AG08395 (cell line): ENCODE measurements at places on chromosomes 16 and 17.

- no peak for DNase-seq
Measured at GRCh38 chr17:37148156-37148555, 199.4 kb downstream of the AATF start.

- no peak for DNase-seq
Measured at GRCh38 chr17:8632061-8632460, 1.5 kb upstream of the MYH10 start.

DNA sequence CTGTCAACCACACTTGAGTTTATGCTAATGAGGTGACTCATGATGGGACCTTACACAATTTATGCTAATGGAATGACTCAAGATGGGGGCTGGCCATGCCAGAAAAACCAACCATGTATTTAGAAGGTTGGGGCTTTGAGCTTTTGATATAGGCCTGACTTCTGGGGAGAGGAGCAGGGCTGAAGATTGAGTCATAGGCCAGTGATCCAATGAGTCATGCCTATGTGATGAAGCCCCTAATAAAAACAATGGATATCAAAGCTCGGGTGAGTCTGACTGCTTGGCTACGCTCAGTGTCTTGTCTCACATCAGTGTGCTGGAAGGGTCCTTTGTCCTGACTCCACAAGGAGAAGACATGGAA, 7.3 kb downstream of the MFSD6L start:
- peak; percentile 29 for DNase-seq

DNA sequence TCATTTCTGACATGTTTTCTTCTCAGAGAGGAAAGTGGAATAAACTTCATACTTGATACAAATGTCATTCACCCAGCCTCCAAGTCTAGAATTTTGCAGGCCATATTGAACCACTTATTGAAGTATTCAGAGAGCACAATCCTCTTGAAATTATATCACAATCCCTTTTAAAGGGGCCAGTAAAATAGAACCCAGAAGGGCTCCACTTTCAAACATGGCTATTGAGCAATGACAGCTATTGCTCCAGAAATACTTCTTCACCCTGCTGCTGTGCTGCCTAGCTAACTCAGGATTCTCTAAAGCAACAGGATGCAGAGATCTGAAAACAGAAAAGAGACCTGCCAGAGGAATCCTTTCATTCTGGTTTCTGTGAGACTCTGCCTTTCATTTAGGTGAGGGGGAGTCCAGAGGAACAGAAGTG, 275.0 kb upstream of the CDH5 start:
- DNase-seq, result peak; percentile 55

GRCh38 chr16:81843683-81844082, 64.6 kb downstream of the PLCG2 start:
- DNase-seq, result no peak

- DNase-seq, result no peak
Measured at GRCh38 chr17:57650548-57650947, 94.6 kb downstream of the CCDC182 start.

DNA sequence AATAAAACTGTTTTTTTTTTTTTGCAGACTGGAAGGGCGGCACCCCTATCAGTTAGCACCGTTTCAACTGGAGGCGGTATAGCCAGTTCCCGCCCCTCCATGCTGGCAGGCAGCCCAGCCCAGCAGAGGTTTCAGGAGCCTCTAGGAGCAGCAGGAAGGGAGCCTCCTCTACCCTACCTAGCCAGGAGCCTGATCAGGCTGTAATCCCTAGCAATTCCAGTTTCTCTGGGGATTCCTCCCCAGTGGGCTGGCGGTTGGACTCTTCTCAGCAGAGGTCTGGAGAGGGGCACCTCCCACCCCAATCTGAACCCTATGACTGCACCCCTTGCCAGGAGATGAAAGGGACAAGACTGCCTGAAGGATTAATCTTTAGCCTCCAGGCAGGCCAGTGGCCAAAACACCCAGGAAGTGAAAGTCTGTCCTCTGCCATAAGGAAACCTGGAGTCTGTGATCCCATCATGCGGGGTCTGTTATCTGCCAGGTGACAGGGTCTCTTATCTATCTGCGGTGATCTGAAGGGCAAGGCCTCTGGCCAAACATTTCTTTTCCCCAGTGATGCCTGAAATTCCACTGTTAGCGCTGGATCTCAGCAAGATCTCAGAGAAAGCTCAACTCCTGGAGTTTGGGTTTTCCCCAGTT, 4.9 kb upstream of the CDH1 start:
- DNase-seq, result no peak

GRCh38 chr17:81858967-81859905, 1.1 kb downstream of the P4HB start:
- DNase-seq, result no peak

DNA sequence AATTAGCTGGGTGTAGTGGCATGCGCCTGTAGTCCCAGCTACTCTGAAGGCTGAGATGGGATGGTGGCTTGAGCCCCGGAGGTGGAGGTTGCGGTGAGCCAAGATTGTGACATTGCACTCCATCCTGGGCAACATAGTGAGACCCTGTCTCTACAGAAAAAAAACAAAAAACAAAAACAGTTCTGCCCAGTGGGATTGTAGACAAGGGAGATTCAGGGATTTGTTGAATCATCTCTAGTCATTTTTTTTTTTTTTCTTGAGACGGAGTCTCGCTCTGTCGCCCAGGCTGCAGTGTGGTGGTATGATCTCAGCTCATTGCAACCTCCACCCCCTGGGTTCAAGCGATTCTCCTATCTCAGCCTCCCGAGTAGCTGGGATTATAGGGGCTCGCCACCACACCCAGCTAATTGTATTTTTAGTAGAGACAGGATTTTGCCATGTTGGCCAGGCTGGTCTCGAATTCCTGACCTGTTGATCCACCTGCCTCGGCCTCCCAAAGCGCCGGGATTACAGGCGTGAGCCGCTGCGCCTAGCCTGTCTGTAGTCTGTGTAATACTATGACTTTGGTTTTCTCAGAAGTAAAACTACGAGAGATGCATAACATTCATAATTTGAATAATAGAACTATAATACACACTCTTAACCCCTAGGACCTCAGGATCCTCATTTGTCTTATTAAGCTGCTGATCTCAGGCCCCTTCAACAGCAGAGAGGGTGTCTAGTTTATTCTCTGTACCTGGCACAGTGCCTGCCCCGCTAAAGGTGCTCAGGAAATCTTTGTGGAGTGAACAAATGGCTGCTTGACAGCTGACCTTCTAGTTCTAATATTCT, 1.4 kb downstream of the TEN1 start:
- DNase-seq, result no peak

DNA sequence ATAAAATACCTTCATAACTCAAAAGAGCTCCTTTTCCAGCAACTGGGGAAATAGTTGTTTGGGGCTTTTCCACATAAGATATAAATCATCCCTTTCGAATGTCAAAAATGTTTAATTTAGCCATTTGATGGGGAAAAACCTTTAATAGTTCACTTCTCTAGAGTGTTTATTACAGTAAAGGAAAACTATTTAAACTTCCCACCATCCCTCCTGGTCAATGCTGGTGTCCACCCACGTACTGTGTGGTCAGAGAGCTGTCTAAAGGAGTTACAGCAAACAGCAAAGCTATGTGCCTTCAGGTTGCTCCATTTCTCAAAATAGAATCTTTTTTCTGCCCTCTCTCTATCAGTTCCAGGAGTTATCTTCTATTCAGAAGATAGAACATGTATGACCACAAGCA, 33.5 kb downstream of the KANSL1 start:
- peak; percentile 80 for DNase-seq

GRCh38 chr17:61568219-61569072, 22.6 kb downstream of the NACA2 start:
- no peak for DNase-seq

DNA sequence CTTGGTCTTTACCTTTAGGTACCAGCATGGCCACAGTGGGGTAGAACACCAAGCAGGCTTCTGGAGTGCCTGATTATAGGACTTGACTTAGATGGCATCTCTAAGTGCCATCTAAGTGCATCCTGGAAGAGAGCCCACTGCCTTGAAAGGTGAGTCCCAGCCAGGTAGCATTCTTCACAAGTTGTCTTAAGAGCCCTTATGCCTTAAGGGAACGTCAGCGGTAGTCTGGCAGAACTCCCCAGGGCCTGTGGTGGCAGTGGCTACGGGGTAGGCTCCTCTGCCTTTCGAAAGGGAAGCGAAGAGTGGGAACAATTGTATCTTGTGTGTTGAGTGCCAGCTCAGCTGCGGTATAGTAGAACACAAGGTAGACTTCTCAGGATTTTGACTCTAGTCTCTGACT, 549.0 kb downstream of the HS3ST4 start:
- DNase-seq, result no peak

GRCh38 chr17:19017401-19017800, 12.8 kb upstream of the FAM83G start:
- DNase-seq, result no peak

DNA sequence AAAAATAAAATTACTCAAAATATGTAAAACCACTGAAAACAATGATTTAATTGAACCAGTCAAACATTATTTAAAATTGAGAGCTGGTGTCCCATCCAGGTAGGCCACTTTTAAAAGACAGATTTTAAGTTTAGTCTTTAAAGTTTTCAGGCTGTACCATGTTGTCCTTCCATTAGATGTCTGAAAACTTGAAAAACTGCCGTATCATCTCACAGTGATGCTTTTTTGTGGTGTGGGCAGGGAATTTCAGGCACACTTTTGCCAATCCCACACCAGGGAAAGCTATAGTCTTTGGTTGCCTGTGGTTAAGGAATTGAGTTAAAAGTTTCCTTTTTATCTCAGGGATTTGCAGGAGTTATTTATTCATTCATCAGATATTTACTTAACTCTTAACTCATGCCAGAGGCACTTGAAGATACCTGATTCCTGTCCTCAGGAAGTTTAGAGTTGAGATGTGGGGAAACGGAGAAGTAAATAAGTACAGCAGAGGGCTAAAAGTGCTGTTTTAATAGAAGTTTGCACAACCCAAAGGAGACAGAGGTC, 3.2 kb downstream of the SNTB2 start:
- DNase-seq, result no peak

- DNase-seq, result no peak
Measured at GRCh38 chr16:73171380-73171779, 123.5 kb upstream of the ZFHX3 start.

DNA sequence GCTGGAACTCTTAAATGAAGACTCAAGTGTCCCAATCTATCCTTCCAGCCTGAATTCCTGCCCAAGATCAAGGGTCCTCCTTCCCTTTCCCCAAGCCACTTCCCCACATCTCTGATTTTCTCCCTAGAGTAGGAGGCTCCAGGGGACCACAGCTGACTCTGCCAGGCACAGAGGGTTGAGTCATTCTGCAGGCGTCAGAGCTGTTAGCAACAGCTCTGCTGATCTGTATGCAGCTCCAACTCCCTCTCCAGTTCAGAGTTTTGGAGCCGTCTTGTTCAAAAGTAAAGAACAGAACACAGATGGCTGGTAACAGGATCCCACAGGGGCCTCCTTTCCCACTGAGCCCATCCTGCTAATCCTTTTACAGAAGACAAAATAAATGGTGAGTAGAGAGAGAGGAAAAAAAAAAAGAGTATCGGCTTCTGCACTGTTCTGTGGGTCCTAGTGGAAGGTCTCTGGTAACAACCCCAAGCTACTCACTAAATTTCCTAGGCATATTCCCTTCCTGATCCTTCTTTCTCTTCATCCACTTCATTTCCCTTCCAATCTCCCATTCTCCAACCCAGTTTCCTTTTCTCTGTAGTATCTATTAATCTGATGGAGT, 13.4 kb upstream of the TAOK1 start:
- peak; percentile 89 for DNase-seq

DNA sequence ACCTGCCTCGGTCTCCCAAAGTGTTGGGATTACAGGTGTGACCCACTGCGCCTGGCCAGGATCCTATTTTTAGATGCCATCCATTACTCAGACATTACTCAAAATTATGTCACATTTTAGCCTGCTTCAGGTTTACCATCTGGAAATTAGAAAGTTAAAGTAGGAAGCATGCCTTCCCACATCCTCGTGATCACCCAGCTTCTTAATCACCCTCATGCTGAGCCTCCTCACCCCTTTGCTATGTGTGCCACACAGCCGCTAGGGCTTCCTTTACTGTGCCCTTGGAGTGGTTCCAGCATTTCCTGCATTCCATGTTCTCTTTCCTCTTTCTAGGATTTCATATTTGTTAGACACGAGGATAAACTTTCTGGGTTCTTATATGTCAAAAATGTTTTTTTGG, 9.3 kb downstream of the ADORA2B start:
- DNase-seq, result peak; percentile 79

DNA sequence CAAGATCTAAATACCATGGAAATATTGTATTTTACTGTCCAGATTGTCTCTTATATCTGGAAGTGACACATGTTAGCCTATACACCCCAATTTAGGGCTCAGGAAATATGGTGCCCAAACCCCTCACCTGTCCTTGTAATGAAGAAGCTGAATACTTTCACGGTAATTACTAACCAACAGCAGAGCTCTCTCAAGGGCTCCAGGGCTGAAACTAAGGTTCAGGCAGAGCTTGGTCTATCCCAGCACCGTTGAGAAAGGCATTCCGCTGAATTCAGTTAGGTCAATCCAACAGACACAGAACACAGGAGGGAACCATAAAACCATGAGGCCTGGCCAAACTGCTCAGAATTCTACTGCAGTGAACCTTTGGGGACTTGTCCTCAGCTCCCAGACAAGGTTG, 14.9 kb downstream of the MYO18A start:
- DNase-seq, result no peak

DNA sequence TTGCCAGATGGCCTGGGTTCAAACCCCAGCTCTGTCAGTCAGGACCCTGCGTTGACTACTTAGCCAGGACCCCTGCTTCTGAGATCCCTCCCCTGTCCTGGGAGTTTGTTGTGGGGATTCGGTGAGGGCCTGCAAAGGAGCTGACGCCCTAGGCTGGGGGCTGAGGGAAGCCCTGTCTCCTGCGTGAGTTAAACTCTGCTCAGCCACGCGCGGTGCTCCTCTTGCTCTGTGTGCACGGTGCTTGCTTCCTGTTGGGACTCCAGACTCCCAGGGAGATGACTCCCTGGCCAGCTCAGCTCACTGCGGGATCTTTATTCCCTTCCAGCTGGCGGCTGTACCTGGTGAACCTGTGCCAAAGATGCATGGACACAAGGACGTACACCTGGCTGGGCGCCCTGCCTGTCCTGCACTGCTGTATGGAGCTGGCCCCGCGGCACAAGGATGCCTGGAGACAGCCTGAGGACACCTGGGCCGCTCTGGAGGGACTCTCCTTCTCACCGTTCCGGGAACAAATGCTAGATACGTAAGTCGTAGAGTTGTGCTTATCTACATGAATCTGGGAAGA, 37.4 kb downstream of the RNF213 start:
- DNase-seq, result no peak

GRCh38 chr17:77798031-77798430, 160.5 kb upstream of the TNRC6C start:
- DNase-seq, result no peak

- DNase-seq, result no peak
Measured at GRCh38 chr17:62075308-62075815, 10.3 kb upstream of the MED13 start.

- no peak for DNase-seq
Measured at GRCh38 chr17:10172778-10173177, 25.6 kb downstream of the GAS7 start.

DNA sequence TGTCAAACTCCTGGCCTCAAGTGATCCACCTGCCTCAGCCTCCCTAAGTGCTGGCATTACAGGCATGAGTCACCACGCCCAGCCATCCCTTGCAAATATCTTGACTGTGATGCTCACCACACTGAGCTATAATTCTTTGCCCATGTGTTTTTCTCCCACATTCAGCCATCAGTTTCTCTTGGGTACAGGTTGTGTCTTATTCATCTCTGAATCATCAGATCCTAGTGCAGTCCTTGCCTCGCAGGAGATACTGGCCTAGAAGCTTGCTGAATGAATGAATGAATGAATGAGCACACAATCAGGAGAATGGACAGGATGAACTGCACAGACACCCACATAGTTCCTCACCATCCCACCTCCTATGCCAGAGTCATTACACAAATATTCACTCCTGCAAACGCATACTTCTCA, 24.4 kb upstream of the ETV4 start:
- peak; percentile 79 for DNase-seq

- DNase-seq, result no peak
Measured at GRCh38 chr16:20822521-20823325, 16.4 kb downstream of the REXO5 start.
